Fibroblast of the aortic adventitia (primary cell): ENCODE measurements at places on chromosomes 3 and 15.

DNA sequence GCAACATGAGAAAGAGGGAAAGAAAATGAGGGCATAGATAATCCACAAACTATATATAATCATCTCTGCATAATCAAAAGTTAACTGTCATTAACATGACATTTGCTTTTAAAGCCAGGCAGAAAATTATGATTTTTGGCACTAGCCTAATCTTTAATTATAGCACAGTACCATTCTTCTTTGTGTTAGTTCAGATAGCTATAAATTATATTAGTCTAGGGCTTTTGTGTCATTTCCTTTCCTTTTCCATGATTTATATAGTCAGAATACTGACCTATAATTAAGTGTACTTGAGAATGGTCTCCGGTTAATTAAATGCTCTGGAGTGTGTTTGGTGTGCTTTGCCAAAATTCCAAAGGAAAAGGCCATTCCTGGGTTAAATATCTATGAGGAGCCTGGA, 441.9 kb upstream of the THRB start:
- DNase-seq, result no peak

DNA sequence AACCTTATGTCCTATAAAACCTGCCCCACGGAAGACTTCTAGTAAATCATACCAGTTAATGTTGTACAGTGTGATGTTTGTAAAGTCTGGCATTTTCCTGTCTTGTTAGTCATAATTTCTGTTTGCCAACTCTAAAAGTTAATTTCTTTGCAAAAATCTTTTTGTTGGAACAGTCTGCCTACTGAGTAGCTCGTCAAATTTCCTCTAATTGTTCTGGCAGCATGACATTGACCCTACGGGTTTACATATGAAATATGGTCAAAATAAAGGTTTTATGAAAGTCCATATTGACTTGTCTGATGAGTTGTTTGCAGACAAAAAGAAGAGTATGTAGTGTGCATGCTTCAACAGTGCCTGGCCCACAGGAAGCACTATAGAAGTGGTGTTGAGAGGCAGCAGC, 79.8 kb upstream of the SOX2 start:
- DNase-seq, result peak; percentile 18

- no peak for DNase-seq
These were observed 522.5 kb downstream of the OCA2 start for GRCh38 chr15:27576576-27576975.

GRCh38 chr3:123357275-123357674, 91.6 kb downstream of the ADCY5 start:
- DNase-seq, result no peak

DNA sequence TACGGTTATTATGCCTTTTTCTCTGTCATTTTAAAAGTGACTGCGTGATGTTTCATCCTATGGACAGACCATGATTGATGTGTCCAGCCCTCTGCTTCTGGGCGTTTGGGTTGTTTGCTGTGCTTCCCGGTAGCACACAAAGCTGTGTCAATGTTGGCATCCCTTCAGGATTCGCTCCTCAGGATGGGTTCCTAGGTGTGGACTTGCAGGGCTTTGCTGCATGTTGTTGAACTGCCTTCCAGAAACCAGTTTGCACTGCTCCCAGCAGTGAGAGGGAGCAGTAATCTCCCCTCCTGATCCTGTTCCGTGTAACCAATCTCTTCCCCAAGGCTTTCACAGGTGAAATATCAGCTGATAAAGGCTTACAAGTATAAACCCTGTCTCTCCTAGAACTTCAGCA, 787 bp downstream of the TRPM1 start:
- DNase-seq, result no peak

- DNase-seq, result no peak
These were observed 204.0 kb downstream of the PLCL2 start for GRCh38 chr3:17088602-17089313.

GRCh38 chr15:33215941-33216872, 21.7 kb upstream of the FMN1 start:
- DNase-seq, result peak; percentile 36

DNA sequence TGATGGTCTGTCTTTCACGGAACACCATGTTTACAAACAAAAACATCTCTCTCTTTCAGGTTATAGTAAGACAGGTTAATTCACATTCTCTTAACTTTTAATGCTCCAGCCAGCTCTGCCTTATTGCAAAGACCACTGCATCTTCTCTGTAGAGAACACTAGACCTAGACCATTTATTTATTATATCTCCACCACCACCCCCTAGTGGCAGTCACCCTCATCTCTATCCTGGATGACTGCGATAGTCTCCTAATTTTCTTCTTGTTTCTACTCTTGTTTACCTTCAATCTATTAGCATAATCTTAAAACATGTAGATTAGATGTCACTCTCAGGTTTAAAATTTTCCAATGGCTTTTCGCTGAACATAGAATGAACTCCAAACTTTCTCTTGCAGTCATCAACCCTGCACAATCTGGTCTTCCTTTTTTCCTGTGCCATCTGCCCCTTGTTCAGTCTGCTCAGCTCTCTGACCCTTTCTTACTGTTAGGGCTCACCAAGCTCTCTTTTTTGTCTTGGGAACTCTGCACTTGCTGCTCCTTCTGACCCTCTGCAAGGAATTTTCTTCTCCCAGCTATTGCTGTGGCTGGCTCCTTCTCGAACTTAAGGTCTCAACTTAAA, 155.6 kb downstream of the SQOR start:
- peak; percentile 36 for DNase-seq

GRCh38 chr15:41401904-41402267, 410 bp downstream of the NDUFAF1 start:
- no peak for DNase-seq

GRCh38 chr3:146163584-146163983, 2.6 kb upstream of the PLOD2 start:
- DNase-seq, result peak; percentile 99
